ENCODE measurements at places on chromosomes 1 and 21.

GRCh38 chr1:27001570-27002360 is 8.3 kb downstream of the TRNP1 start:
- DNase-seq: no peak

- DNase-seq: no peak
These were observed 1760.3 kb downstream of the NCAM2 start for GRCh38 chr21:22758478-22758877.

DNA sequence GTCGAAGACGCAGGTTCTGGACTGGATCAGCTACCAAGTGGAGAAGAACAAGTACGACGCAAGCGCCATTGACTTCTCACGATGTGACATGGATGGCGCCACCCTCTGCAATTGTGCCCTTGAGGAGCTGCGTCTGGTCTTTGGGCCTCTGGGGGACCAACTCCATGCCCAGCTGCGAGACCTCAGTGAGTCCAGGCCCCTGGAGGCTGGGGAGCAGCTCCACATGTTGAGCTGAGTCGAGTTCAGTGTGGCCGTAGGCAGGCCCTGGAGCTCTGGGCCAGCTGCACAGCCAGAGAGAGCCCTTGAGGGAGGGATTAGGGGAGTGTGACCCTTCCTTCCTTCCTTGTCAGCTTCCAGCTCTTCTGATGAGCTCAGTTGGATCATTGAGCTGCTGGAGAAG is 1.6 kb downstream of the ELF3 start:
- DNase-seq: no peak

GRCh38 chr21:46412521-46413364 is 45.9 kb upstream of the DIP2A start:
- DNase-seq: no peak

DNA sequence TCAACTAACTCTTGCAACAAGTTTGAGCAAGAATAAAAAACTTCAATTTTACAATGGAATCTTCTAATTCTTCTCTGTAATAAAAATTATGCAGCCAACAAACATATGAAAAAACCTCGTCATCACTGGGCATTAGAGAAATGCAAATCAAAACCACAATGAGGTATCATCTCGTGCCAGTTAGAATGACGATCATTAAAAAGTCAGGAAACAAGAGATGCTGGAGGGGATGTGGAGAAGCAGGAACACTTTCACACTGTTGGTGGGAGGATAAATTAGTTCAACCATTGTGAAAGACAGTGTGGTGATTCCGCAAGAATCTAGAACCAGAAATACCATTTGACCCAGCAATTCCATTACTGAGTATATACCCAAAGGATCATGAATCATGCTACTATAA is 327.5 kb upstream of the LYPLAL1 start:
- DNase-seq: no peak

- no peak for DNase-seq
These were observed 58.6 kb upstream of the ZNF281 start for GRCh38 chr1:200468264-200469001.

- no peak for DNase-seq
These were observed 18.9 kb upstream of the OR10J5 start for GRCh38 chr1:159554696-159555095.

DNA sequence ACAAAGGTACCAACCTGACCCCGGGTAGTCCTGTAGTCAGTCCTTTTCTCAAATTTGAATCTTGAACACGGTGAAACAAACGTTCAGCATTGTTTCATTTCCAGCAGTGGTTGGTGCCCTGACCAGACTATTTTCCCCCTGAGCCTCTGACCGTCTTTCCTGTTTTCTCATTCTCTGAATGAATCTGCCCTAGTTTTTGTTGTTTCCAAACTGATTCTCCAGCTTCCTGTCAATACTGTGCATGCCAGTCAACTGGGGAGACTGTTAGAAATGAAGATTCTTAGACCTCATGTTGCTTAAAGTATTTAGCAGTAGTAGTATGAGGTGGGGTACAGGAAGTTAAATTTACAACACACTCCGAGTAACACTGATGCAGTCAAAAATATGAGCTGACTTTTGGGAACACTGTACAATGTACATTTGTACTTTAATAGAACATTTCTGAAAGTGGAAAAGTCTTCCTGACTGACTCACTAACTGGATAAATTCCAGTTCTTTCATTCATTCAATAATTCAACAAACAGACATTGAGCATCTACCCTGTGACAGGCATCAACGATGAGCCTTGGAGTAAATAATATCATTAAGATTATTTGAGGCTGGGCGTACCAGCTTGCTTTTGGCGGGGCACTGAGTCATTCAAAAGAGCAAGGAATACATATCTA is 26.0 kb upstream of the ZRANB2 start:
- no peak for DNase-seq

GRCh38 chr1:37732111-37732780 is 32.7 kb downstream of the EPHA10 start:
- DNase-seq: no peak

DNA sequence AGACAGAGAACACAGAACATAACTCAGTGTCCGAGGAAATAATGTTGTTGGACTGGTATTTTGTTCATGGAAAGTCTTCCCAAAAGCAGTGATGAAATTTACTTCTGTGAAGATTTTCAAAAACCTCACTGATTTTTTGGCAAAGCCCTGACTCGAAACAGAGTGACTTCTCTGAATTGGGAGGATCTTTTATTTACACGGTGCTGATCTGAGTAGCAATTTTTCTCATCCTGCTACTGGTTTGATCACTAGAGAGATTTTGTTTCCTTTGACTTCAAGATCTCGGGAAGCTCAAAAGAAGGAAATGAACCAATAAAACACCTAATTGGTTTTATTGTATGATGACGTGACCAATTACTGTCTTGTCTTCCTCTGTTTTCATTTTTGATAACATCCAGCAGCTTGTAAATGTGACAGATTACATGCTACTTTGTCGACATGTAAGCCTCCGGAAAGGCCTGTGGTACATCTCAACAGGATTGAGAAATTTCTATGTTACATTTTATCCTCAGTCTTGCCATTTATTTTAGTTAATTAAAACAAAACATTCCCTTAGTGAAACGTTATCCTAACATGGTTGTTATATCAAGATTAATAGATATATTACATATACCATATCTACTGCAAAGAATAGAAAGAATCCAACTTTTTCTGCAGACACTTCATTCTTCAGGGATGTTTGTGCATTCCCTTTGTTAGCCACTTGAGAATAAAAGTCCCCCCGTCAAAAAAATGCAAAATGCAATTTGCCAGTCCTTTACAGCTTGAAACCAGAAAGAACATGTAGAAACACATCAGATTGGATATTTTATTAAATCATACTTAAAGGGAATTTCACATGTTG is 42.8 kb upstream of the IFI44L start:
- no peak for DNase-seq

- DNase-seq: no peak
These were observed 111.7 kb downstream of the RGL1 start for GRCh38 chr1:183916574-183916973.

GRCh38 chr21:41692185-41692565 is 74.7 kb downstream of the RIPK4 start:
- DNase-seq: no peak

DNA sequence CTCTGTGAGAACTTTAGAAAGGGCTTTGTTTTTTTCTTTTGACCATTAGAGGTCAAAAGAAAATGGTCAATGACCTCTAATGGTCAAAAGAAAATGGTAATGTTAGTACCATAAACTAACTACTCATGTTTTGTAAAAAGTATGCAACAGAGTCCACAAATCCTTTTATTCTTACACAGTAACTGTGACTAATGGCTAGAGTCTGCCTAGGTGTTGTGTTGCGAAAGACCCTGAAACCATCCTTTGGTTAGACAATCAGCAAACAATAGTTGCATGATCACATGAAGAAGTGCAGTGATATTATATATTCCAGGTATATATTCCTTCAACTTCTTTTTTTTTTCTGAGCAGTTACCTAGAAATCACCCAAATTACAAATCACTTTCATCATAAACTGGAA is 40.9 kb downstream of the NEGR1 start:
- DNase-seq: no peak

DNA sequence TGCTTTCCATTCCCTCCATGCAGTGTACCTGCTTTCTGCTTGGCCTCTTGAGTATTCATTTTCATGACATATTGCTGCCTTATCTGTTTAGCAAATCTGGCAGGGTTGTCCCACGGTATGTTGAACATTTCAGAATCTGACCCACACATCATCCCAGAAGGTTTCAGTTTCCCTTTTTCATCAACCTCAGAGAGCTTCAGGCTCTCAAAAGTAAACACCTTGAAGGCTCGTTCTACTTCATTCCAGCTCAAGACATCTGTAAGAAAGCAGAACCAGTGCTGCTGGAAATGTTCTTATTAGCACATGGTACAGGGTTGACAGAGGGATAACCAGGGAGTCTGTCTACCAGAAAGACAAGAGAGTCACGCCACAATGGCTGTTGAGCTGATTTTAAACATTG is 103.6 kb downstream of the SPAG17 start:
- peak; percentile 44 for DNase-seq

- DNase-seq: no peak
These were observed 35.9 kb upstream of the ZNF644 start for GRCh38 chr1:91057784-91058183.

- peak; percentile 80 for DNase-seq
These were observed 6.1 kb downstream of the ADAMTS4 start for GRCh38 chr1:161192476-161193465.

DNA sequence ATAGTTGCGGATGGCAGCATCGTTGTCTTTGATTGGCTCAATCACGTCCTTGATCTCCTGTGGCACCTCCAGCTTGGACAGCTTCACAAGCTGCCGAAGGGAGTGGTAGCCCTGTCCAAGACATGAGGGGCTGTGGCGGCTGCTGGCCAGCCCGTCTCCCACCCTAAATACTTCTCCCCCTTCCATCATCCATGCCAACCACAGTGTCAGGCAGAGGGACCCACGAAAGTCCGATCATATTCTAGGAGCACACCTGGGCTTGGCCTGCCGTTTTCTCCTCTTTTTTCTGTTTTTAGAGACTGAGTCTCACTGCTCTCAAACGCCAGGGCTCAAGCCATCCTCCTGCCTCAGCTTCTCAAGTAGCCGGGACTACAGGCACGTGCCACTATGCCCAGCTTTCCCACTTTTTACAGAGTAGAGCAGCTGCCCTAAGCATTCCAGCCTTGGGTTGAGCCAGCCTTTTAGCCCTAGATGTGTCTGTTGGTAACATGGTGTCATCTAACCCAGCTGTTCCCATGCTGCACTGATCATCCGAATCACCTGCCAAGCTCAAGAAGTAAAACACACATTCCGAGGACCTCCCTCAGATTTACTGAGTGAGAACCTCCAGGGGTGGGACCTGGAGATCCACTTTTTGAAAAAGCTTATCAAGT is 10.4 kb downstream of the MTHFR start:
- DNase-seq: no peak

DNA sequence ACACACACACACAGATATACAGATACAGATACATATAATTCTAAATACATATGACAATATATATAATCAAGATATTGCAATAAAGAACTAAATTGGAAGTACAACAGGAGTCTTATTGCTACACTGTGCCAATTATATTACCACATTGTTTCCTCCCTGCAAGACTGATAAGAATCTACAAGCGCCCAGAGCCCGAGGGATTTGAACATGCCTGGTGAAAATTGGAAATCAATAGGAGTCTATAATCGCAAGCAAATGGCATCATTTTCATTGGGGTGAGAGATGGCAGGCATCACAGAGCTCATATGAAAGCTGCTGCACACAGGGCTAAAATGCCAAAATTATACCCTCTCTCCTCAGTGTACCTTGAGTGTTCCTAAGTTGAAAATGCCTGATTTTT is 152.9 kb upstream of the PTBP2 start:
- no peak for DNase-seq

DNA sequence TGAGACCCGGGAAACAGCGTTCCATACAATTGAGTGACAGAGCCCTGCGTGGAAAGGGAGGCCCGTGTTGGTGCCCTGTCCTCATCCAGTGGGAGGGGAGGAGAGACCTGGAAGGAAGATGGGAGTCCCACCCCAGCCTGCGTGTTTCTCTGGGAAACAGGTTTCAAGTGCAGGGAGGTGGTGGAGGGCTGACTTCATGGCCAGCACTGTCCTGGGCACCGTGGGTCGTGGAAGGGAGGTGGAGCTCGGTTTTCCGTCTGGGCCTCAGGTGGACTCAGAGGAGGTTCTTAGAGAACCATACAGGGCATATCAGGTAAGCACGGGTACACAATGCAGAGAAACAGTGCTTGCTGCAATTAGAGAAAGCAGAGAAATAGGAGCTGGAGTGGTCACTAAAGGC is 222.6 kb downstream of the CAMTA1 start:
- no peak for DNase-seq

DNA sequence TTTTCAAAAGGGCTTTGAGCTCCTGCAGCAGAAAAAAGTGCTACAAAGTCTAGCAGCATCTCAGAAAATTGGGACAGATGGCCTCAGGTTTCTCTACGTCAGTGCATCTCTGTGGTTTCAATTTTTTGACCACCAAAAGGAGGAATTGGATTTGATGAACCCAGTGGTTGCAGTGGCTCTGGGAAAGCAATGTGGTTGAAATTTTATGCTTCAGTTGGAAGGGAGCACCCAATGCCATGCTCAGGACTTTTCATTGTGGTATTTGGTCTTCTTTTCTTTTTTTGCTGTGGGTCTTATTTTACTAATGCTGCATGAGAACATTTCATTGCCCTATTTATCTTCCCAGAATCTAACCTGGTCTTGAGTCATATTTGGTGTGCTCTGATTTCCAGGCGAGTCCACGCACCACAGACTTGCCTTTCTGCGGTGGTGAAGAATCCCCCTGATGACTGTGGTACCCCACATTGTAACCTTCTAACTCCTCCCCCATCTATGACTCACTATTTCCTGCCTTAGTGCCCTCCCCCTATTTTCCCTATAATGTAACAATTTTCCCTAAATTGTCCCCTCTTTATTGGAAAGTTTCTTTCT is 56.7 kb downstream of the S1PR1 start:
- DNase-seq: no peak

DNA sequence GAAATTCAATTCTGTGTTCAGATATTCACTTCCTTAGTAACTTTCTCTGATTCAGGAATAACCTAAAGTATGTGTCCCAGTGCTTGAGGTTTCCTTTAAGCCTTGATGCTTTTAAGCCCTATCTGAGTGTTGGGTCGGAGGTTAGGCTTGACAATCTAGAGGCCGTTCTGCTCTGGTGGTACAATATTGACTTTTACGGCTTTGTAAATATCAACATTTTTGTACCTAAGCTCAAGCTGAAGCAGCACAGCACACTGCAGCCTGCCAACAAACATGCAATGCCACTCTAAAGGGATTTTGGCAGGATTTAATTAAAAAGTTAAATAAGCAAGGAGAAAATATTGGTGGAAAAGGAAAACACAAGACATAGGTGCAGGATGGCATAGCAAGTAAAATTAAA is 279.2 kb downstream of the NEGR1 start:
- no peak for DNase-seq

Measured in lung (tissue), 17 donors.